ENCODE measurements at places on chromosomes 13 and 19.

DNA sequence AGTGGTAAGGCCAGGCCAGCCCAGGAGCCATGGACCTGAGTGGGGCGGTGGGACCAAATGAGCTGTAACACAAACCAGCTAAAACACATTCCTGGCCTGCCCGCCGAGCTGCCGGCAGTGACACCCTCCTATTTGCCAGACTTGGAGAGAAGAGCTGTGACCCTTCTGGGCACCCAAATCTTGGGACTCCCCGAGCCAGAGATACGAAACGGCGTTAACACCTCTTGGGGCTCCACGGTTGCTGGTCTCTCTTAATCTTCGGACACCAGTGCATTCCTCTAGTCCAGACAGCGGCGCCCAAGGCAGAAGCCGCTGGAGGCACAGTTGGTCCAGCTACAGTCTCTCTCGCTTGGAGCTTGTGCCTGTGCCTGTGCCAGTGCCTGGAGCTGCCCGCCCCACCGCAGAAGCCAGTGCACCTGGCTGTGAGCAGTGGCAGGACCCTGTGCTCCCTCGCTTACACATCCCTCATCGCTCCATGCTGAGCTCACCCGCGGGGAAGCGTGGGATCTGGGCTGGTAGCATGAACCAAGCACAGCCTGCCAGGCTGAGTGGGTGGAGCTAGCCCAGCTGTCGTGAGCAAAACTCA is 147.2 kb upstream of the KLHL1 start:
- no peak for DNase-seq

DNA sequence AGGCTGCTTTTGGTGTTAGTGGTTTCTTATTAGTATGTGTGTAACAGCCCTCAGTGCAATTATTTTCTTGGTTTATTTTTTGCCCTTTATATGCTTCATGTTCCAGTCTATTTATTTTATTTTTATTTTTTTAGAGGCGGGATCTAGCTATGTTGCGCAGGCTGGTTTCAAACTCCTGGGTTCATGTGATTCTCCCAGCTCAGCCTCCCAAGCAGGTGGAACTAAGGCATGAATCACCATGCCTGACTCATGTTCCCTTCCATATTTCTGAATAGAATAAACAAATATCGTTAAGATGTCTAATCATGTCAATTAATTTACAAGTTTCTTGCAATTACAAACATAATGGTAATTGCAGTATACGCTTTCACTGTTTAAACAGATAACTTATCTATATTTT is 11.7 kb downstream of the SKA3 start:
- DNase-seq = no peak

DNA sequence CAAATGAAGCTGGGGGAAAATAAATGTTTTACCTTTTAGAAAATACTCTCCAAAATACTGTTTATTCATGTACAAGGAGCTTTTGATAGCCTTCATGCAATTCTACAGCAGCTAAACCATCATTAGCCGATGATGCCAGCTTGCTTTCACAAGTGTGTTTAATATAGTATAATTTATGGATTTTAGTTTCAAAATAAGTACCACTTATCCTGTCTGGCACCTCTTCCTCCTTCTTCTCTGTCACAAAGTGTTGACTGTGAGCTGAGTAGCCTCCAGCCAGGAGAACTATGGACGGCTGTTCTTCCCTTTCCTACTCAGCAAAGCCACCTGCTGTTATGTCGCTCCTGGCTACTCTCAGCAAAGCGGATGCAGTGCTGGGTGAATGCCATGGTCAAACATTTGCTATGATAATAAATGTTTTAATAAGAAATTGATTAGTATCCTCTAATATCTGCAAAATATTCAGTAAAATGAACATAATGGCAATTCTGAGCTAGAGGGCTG is 238.2 kb downstream of the LIG4 start:
- DNase-seq = no peak

DNA sequence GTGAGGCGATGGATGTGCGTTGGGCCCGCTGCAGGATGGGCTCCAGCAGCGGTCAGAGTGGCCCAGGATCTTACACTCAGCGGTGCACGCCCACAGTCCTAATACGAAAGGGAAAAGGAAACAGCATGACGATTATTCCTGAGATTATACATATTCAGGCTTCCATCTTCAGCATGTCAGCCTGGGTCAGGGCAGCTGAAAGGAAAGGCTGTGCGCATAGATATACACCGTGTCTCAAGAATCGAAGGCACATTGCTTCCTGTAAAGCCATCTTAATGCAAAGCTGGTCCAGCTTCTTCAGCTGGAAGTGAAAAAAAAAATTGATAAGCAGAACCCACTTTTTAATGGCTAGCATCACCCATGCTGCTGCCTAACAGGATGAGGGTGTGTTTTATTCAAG is 3.6 kb downstream of the PCDH8 start:
- DNase-seq = no peak

GRCh38 chr13:71867131-71867814 is at the start of gene DACH1:
Gene DACH1, minus strand, starts transcription at chr13:71867204.
- no peak for DNase-seq

- no peak for DNase-seq
These were observed 802 bp downstream of the DMPK start for GRCh38 chr19:45781214-45782161.

Measured in activated CD8-positive, alpha-beta memory T cell treated with anti-CD3 and anti-CD28 coated beads for 24 hours (primary cell).